ENCODE measurements at places on chromosomes 2 and 18.
A peak's percentile ranks its signal among the peaks of the same experiment; 100 is the strongest.

GRCh38 chr2:239253264-239253663 lies 147.6 kb downstream of the HDAC4 start:
- DNase-seq = no peak

GRCh38 chr18:52219102-52219501 lies 120.9 kb upstream of the DCC start:
- DNase-seq = no peak

DNA sequence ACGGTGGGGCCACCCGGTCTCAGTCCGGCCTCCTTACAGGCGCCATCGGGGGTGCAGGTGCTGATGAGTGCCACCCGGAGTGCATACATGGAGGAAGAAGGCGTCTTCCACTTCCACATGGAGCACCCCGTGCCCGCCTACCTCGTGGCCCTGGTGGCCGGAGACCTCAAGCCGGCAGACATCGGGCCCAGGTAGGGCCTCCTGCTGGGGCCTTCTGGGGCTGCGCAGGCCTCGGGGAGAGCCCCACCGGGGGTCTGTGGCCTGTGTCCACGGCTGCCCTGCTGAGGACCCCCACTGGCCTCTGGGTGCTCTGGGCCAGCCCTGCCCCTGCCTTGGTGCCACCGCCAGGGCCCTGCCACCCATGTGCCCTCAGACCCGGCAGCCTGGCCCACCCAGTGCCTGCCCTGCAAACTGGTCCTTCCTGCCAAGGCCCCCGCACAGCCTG lies 4.8 kb downstream of the RNPEPL1 start:
- DNase-seq = no peak

- DNase-seq = no peak
Measured at GRCh38 chr2:95050385-95051300, 25.1 kb downstream of the MAL start.

DNA sequence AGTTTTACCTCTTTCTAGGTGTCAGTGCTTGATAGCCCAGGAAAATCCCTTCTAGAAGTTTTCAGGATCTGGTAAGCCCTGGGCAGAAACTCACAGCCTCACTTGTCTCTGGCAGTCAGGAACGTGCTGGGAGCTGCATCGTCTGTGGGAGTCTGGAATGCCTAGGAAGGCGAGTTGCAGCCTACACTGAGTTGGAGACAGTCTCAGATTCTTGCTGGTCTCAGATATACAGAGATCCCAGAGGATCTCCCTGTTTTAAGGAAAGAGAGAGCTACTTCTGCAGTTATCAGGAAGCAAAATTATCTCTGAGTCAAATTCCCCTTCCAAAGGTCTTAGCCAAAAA lies 104.4 kb upstream of the CDC42EP3 start:
- DNase-seq = no peak

DNA sequence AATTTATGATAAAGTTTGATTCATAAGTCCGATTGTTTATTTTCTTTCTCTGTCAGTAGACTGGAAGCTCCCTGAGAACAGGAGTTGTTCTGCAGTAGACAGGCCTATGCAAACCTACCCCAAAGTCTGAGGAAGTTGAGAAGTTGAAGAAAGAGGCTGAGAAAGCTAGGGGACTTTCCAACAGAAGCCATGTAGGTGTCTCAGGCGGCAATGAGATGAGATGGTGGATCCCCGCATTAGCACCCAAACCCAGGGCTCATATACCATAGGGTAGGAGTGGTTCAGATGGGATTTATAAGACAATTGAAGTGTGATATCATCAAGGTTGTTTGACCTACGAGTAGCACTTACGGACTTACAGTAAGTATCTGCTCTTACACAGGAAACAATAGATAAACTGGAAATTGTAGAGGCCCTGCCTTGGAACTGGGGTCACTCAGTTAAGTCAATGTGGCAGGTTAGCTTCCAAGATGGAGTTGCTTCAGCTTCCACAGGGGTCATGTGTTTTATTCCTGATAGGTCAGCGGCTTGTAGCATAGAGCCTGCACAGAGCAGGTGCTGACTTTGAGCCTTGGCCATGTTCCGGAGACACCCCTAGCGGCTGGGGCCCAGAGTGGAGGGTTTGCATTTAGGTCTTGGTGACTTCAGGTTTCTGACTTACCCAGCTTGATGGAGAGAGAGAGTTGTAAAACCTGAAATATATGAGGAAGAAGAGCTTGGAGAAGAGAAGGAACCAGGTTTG lies 2.3 kb upstream of the PSD4 start:
- no peak for DNase-seq

DNA sequence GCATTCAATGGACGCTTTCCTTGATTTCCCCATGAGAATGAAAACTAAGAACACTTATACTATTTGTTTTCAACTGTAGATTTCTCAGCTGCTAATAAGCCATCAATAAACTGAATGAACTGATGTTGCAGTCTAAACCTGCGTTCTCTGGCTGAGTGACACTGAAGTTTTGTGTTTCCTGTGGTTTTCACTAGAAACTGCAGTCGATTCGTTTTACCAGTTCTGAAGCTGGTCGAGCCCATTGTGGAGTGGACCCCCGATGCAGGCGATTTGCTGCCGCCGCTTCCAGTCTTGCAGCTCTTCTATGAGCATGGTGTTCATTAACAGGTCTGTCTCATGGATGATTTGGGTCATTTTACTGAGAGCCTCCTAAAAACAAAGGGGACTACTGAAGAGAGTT lies 50.6 kb upstream of the STAT1 start:
- peak; percentile 11 for DNase-seq

GRCh38 chr2:145617906-145618305 lies 1098.0 kb upstream of the ZEB2 start:
- DNase-seq = no peak

GRCh38 chr2:100119235-100119634 lies 23.2 kb downstream of the AFF3 start:
- DNase-seq = no peak

DNA sequence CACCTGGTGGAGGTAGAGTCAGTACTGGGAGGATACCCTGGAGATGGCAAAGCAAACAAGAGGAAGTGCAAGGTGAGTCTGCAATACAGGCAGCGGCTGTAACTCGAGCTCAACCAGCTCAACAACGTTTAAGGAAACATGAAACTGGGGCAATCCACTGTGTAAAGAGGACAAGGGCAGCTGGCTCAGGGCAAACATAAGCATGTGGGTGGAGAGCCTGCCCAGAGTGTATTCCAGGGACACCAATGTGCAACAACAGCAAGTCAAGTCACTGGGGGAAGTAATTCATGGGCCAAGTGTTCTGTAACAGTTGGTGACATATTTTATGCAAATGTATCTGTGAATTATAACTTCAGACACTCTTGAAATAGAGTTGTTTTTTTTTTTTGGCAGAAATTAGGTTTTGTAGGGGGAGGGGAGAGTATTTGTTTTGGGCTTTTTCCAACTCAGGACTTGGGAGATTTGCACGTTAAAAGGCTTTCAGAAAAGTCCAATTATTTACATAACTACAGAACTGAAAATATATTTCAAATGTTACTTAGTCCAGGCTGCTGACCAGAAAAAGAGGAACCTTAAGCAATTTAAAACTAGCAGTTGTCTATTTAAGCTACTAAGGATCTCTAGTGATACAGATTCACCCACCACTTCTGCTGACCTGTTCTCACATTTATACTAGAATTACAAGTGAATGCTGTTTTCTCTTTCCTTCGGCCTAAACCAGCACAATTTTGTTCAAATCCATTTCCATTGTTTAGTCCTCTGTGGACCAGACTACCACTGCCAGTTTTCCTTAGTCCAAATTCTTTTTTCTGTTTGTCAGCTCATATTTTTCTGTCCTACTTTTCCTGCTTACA lies 18.6 kb downstream of the NRXN1 start:
- DNase-seq = no peak

GRCh38 chr18:61764381-61764780 lies 128.4 kb downstream of the RNF152 start:
- no peak for DNase-seq

- DNase-seq = no peak
Measured at GRCh38 chr2:127330753-127331152, 36.8 kb upstream of the ERCC3 start.

DNA sequence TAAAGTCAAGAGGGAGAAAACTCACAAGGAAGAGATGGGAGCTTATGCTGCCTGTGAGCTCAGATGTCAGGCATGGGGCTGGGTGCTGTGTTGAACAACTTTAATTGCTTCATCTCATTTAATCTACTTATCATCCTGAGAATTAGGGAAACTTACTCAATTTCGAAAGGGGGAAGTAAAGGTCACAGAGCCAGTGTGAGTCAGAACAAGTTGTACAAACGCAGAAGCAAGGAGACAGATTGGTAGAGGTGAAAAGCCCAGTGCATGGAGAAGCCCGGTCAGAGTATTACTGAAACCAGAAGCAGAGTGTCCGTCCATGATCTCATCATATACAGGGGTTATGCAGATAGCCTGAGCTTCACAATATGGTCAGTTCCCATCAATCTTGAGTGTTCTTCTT lies 281.1 kb upstream of the POU3F3 start:
- DNase-seq = no peak

- DNase-seq = no peak
Measured at GRCh38 chr2:105403783-105404698, 5.2 kb upstream of the FHL2 start.

DNA sequence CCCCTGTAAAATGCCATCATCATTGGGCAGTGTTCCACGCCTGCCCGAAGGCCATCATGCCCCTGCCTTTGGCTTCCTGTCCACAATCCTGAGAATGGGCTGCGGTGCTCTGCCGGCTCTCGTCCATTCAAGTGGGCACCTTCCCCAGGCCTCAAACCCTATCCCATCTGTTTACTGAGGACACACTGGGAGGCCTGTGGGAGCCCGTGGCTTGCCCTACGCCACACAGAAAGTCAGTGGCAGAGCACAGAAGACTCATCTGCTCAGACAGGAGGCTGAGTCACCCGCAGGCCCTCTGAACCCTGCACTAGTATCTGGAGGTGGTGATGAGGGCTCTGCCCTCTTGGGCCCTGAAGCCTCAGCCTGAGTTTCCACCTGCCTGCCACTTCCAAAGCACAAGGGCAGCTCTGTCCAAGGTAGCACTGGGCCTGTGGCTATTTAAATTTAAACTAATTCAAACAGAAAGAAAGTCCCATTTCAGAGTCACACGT lies 19.1 kb upstream of the ANKRD53 start:
- no peak for DNase-seq

- no peak for DNase-seq
Measured at GRCh38 chr2:128477891-128478290, 159.2 kb upstream of the HS6ST1 start.

DNA sequence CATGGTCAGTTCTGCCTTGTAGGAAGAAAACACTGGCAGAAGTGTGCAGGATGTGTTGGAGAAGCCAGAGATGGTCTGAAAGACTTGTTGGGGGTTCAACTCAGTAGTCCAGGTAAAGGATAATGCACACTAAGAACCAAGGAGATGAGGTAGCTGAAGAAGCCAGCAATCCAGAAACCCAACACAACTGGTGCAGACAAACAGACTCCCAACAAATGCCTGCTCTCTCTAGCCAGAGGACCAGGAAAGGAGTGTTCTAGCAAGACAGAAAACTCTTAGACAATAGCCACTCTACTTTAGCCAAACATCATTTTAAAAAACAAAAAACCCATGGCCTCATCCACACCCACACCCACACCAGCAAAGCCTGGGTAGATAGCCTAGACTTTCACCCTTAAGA lies 33.9 kb downstream of the EVA1A start:
- no peak for DNase-seq

GRCh38 chr2:23594460-23594825 lies 209.5 kb downstream of the KLHL29 start:
- no peak for DNase-seq

GRCh38 chr2:201432038-201432620 lies 19.1 kb downstream of the TRAK2 start:
- DNase-seq = no peak

GRCh38 chr2:136362676-136363390 lies 244.9 kb upstream of the CXCR4 start:
- no peak for DNase-seq

DNA sequence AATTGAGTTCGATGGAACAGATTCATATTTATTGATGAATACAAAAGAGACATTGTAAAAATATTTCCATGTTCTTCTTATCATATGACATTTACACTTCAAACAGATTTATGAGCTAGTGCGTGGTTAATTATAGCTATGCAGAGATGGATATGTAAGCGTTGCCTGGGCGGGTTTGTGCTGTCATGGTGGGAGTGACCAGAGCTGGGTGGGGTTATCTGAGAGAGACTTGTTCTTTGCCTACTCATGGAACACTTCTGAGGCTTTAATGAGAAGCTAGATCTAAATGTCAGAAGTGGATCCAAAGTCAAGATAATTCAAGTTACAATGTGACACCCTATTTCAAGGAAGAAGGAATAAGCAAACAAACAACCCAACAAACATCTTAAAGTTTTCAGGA lies 162.3 kb upstream of the ZEB2 start:
- DNase-seq = no peak

GRCh38 chr2:2530334-2530733 lies 199.3 kb upstream of the MYT1L start:
- no peak for DNase-seq

DNA sequence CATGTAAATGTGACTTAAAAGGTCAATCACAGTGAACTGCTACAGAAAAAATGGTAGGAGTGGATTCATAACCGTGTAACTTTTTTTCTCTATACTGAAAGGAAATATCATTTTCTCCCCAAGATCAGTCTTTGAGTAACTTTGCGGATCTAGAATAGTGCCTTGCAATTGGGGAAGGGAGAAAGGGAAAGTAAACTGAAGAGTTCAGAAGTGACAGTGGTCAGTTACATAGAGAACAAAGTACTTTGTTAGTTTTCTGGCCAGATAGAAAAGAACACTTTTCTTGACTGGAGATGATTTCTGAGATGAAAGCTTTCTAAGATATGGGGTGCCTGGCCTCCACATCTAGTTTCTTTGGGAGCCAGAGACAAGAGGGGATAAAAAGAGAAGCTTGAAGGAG lies 26.6 kb downstream of the PARD3B start:
- no peak for DNase-seq

DNA sequence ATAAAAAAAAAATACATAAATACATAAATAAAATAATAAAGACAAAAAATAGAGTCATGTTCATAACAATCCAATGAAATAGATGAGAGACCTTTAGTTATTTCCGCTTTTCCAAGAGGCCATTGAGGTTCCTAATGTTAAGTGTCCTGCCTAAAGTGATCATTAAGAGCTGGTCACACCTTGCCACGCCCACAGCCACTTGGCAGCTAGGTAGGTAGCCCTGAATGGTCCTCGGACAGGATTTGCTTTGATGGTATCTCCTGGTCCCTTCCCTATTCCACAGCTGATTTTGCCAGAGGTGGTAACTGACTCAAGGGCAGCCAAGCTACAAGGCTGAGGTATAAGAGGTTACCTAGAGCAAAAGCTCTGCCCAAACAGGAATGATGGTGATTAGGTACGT lies 24.5 kb upstream of the TANC1 start:
- no peak for DNase-seq

GRCh38 chr2:127614246-127614645 lies 31.7 kb upstream of the GPR17 start:
- no peak for DNase-seq

GRCh38 chr18:36724591-36725001 lies 104.2 kb downstream of the TPGS2 start:
- no peak for DNase-seq

- no peak for DNase-seq
Measured at GRCh38 chr2:73998933-73999332, 14.2 kb downstream of the TET3 start.

- DNase-seq = no peak
Measured at GRCh38 chr2:68709421-68709911, 25.1 kb upstream of the ARHGAP25 start.

Data from stimulated activated CD8-positive, alpha-beta memory T cell treated with anti-CD3 and anti-CD28 coated beads, Interleukin-4, amount 100 ng/mL, for 4 hours (primary cell).